GM18507 (cell line): ENCODE measurements at places on chromosomes 5 and 9.

GRCh38 chr9:96073531-96074480 is 198.3 kb downstream of the ERCC6L2 start:
- DNase-seq = no peak

DNA sequence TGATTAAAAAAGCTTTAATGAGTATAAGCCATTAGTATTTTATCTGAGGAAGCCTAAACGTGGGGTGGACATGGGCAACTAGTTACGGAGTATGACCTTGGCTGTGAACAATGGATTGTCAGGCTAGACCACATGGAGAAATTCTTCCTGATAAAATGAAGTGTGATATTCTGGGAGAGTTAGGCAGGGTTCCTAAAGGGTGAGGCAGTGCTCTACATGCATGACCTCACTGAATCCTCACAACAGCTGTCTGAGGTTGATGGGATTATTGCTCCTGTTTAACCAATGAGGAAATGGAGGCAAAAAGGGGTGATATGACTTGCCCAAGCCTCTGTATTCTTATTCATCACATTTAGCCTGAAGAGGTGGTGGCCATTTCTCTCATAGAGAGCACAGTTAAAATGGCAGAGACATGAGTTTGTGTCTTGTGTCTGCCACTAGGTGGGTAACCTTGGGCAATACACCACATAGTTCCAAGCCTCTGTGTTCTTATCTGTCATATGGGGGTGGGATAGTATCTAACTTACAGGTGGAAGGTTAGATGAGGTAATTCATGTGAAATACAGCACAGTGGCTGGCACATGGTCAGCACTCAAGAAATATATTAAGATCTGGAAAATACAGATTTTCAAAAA is 96.1 kb upstream of the NR3C1 start:
- no peak for DNase-seq

DNA sequence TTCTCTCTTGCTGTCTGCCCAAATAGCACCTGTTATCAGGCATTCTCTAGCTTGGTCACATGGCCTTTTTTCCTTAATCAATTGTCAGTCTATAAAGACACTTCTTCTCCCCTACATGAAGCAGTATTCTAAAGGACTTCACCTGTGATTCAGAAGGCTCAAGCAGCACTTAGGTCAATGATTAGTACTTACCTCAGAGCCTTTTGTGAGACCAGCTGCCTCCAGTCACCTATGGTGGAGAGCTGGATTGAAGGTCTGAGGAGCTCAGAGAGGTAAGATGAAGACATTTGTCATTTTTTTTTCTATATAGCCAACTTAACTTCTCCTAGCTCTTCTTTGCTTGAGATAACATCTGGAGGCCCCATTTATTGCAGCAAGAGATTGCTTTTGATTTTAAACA is 278.3 kb upstream of the PCSK5 start:
- no peak for DNase-seq

DNA sequence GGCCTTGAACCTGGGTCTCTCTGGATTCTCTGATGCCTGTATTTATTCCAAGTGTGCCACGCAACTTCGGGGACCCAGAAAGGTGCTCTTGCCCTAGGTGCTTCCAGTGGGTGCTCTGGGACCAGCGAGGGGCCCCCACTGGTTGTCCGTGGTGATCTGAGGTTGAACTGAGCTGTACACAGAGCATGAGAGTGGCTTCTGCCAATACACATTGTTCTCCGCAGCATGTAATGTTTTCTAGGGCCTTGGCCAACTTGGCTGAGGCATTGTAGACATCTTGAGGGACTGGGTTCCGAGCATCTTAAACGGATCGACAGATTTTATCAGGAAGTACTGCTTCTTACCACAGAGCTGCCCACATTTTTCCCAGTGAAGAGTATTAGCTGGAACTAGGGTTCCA is 117.9 kb downstream of the MTX3 start:
- no peak for DNase-seq

DNA sequence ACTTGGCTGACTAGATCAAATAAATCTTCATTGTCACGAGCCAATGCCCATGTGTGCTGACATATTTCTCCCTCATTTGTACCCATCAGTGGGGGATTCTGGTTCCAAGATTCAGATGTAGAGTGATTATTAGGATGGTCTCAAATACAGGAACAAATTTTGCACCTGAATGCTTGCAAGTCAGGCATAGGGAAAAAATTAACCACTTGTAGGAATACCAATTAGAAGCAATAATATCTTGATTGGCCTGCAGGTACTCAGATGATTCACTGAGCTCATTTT is 69.5 kb downstream of the DMAC1 start:
- no peak for DNase-seq

DNA sequence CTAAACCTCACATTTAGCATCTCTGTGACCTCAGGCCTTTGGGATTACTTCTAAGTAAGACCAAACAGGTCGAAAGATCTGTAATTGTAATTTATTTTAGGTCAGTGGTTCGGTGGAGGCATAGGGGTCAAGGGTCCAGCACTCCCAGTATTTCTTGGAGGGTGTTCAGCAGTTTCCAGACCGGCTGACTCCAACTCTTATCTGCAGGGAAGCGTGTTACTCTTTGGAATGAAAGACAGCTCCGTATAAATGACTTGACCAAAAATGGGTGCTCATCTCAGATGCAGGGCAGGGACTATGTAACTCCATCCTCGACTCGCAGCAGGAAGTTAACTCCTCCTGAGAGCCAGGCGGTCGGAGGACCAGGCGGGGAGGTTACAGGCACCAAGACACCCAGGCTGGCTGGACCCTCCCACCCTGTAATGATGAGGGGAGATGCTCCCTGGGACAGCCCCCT is 620 bp upstream of the VPS13A start:
- DNase-seq = no peak

GRCh38 chr5:75368391-75368790 is 31.4 kb downstream of the HMGCR start:
- DNase-seq = no peak

DNA sequence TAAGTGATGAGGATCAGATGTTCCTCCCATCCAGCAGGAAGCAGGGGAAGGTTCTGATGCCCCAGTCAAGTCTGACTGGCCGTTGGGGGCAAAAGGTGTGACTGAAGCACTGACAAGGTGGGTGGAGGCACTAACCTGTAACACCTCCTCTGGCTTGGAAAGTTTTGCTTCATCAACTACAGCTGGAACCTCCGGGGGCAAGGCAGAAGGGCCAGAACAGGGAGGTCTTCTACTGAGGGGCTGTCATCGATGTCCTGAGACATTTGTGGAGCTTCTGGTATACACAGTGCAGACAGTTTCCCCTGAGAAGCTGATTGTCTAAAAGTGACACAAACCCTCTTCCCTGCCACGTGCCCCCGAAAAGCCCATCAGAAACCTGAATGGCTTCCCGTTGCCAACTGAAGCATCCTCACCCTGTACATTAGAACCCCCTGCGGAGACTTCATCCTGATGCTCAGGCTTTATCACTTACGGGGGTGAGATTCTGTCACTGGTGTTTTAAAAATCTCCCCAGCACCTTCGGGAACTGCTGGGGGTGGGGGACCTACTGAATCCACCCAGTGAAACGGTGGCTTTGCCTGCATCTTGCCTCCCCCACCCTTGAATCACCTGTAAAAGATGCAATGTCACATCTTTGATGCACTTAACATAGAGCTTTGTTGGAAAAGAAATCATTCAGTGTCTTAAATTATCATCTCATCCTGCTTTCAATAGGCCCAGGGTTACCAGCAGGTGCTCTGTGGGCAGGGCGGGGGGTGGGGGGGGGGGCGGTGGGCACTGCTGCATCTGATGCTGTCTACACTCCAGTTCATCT is 24.6 kb downstream of the TRAF1 start:
- DNase-seq = no peak

DNA sequence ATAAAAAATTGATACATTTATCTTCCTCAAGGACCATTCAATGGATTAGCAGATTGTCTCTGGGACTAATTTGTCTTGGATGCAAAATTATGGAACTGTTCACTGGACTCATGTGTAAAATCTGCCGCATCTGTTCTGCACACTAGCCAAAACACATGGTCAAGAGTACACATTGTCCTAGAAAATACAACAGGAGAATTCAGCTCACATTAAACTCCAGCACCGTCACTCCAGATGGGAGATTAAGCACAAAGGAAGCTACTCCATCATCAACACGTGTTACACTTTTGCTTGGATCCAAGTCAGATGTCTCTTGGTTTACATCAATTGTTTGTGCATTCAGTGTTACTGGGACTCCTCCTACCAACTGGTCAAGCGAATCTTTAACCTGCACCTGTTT is 28.8 kb downstream of the C5 start:
- no peak for DNase-seq

DNA sequence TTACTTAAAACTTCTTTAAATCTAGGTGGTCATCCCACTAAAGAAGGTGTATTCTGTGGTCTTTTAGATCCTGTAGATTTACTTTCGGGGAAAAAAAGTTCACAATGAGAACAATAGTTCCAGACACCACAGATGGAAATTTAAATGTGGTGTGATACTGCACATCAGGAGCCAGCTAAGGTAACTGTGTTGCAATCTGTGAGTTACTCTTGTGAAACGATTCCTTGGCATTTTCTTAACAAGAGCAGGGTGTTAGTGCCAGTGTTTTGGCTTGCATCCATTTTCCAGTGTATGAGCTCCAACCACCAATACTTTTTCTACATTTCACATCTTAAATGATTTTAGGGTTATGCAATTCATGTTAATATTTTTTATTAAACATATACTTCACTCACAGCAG is 674.5 kb downstream of the CETN3 start:
- DNase-seq = no peak

- DNase-seq = no peak
Observed at GRCh38 chr9:83992407-83992806, 11.8 kb downstream of the RMI1 start.

DNA sequence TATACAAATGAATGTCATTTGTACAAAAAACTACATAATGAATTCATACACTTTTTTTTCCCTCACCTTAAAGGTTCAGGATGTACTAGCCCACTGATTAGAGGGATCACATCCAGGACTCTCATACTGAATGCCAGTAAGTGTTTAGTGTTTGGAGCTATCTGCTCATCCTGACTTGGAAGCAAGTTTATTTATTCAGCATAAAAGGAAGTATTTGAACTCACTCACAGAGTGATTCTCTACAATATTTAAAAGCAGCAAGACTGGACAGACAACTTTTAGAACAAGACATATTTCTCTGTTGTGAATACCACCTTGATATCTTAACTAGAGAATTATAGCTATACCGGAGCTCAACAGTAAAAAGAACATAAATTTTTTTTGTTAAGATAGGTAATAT is 14.8 kb upstream of the IQGAP2 start:
- DNase-seq = no peak

DNA sequence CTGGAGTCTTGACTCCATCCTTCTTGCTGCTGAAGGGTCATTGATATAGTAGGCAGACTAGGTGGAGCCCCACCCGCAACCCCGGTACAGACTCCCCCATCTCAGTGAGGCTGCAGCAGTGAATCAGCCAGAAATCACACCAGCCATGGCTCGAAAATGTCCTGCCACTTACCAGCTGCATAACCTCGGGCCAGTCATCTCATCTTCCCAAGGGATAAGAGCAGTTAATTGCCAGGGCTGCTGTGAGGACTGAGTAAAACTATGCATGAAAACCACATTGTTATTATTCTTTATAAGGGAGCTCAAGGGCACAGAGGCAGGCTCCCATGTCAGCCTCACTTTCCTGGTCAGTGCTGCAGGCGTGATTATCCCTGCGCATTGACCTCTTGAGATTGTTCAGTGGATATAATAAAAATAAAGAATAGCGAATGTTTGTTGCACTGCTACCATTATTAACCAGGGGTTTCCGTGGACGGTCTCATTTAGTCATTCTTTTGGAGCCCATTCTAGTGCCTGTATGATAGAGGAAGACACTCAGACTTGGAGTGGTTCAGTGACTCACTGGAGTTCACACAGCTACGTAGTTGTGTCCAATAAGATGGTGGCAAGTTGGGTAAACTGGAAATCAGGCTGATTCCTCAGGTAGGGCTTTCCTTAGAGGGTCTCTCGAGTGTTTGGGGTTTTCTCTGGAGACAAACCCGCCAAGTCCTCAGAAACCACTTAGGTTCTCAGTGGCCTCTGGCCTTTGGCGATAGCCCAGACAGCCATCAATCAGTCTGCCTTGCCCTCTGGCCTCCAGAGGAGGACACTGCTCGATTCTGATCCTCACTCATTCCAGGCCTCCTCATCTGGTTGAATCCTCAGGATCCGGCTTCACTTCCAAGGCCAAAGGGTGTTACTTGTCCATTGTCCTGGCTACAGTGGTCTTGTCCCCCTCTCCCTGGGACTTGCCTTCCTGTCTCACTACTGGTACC is 39.9 kb downstream of the COL15A1 start:
- no peak for DNase-seq

- DNase-seq = no peak
Observed at GRCh38 chr5:39014561-39014960, 59.6 kb downstream of the RICTOR start.
